ENCODE measurements at places on chromosomes 12 and 14. TPM values are rescaled to one million over a fixed set of nuclear protein-coding genes. Genes with fewer than 3 reads are reported as not detected.

- DNase-seq: no peak
Observed at GRCh38 chr14:65242732-65243134, 140.4 kb upstream of the MAX start.

DNA sequence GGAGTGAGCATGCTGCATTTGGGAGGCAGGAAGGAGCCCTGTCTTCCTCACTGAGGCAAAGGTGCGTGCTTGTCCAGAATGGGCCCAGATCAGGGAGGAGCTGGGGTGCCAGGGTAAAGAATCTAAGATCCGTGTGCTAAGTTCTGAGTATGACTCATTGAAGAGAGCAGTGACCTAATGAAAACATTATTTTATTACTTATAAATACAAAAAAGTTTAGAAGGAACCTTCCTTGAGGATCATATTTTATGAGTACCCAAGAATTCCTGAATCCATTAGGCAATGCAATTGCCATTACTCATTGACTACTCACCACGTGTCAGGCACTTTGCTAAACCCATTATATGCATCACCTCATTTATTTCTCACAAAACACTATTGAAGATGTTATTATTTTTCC lies 264.7 kb downstream of the EGLN3 start:
- no peak for DNase-seq

DNA sequence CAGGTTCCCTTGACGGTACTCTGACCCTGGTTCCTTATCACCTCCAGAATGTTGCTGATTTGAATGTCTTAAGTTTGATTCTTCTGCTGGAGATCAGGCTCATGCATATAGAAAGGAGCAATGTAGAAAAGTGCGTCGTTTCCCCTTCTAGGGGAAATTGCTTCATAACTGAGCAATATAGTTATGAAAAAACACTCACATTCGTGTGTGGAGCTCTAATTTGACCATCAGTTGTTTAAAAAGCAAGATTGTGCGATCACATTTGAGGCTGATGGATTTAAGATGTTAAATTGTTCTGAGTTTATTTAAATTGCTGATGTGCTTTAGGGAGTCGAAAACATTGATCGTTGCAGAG lies 19.2 kb downstream of the PELI2 start:
- no peak for DNase-seq

- DNase-seq: no peak
Observed at GRCh38 chr12:54935235-54935951, 49.2 kb downstream of the TESPA1 start.

DNA sequence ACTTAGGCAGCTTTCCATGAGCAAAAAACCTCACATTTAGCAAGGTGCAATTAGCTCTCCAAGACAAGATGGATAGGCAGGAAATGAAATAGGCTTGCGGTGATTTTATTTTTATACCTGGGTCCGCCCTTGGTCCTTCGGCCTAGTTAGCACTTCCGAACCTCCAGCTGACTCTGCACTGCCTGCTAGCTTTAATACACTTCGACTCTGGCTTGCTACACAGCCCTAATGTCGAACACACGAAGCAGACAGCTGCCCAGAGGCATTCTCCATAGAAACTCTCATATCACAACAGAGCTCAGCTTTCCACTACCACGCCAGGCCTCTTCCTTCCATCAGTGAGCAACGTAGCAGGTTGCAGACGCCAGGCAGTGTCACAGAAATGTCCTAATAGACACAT lies 688.0 kb downstream of the VRK1 start:
- DNase-seq: no peak

- no peak for DNase-seq
Observed at GRCh38 chr14:66641861-66642635, 134.1 kb downstream of the GPHN start.

DNA sequence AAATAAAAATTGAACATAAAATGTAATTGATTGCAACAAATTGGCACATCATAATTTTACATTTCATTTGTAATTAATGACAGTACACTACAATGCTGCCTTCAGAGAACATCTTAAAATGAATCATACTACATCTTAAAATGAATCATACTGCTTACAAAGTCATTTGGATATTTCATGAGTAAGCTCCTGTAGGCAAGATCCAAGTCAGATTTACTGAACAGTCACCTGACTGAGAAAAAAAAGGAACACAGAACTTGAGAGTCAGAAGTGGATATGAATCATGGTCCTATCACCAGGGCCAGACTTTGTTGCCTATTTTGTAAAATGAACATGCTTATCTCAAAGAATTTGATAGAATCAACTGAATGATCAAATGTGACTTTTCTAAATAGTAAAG lies 32.7 kb upstream of the FBLN5 start:
- no peak for DNase-seq

DNA sequence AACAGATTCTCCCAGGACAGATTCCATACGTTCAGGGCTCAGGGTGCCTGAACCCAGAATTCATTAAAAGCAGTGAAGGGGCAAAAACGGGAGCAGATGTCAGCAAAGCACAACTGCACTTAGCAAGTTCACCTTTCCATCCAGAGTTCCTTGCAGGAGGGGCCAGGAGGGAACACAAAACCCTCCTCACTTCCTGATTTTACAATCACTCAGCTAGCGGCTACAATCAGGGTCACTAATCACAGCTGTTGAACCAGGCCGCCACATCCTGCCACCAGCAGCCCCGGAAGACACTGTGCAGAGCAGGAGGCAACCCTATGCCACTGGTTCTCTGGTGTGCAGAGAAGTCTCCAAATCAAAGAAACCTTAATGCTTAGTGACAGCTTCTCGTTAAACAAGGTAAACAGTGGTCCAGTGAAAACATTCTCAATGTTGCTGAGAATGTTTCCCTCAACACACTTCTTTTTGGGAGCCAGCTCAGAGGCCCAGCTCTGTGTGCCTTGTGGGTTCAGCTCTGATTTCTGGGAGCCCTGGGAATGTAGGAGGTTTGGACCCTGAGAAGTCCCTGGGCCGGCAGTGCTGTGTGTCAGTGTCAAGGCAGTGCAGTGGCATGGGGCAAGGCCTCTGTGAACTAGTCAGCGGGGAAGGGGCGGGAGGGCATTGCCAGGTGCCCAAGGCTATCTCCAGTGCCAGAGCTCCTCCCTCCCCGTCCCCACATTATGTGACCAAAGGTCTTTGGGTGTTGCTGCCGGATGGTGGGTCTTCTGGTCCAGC lies 54.5 kb downstream of the VCPKMT start:
- no peak for DNase-seq

GRCh38 chr14:20116748-20117147 lies 6.2 kb downstream of the OR4K17 start:
- no peak for DNase-seq

- no peak for DNase-seq
Observed at GRCh38 chr14:80930836-80931389, 10.6 kb downstream of the CEP128 start.

GRCh38 chr14:79712302-79712950 lies 498.9 kb downstream of the DIO2 start:
- DNase-seq: no peak

- DNase-seq: no peak
Observed at GRCh38 chr12:71664411-71665089, 449 bp downstream of the THAP2 start.

GRCh38 chr12:76945867-76946266 lies 67.0 kb upstream of the CSRP2 start:
- no peak for DNase-seq

- DNase-seq: peak; percentile 97
Observed at GRCh38 chr14:56491299-56492285, 88.0 kb upstream of the TMEM260 start.

DNA sequence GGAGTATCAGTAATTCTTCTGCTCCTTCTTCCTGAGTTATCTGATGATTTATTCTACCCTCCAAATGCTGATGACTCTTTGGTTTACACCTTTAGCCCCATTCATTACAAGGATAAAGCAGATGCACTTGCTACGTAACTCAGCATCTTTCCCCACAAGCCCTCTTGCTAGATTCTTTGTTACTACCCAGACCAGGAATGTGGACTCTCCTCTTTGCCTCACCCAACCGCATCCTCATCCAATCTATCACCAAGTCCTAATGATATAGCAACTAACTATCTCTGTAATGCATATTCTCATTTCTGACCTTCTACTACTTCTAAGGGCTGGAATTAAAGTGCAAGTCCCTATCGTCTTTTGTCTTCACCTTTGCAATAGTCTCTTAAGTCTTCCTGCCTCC lies 9.2 kb downstream of the KRT1 start:
- DNase-seq: no peak

GRCh38 chr12:117085318-117085947 lies 13.8 kb downstream of the TESC start:
- no peak for DNase-seq

DNA sequence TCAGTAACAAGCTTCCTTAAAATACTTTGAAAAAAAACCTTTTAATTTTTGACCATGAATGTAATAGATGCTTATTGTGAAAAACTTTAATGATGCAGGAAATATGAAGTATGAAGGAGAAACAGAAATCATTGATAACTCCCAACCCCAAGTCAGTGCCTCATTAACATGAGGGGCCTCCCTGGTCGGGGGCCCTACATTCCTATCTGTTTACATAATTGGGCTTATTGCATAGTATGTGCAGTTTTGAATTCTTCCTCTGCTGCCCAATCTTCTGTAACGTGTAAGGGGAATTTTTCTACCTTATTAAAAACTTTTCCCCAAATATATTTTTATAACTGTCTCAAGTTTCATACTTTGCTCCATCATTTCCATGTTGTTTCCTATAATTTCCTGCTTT lies 63.0 kb downstream of the SLC25A47 start:
- DNase-seq: no peak

GRCh38 chr14:36365766-36366165 lies 45.3 kb upstream of the MBIP start:
- DNase-seq: no peak

DNA sequence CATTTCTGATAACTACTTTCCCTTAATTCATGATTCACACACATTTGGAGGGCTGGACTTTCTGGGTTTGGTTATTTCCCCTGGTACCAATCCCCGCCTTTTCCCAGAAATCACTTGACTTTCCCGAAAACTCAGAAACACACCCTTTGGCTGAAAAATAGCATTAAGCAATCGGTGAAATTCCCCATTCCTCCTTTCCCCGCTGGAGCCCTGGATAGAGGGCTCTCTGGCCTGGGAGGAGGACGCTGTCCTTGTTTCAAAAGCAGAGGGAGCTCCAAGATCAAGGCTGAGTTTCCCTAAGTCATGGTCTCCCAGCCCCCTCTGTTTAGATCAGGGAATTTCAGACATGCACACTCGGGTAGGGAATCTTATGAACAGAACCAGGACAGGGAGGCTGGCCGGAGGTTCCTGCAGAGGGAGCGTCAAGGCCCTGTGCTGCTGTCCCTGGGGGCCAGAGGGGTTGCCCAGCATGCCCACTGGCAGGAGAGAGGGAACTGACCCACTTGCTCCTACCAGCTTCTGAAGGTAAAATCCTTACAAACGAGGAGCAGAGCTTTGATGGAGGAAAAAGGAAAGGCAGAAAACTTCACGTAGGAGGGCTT lies at the start of gene C1S:
C1S (plus strand) TSS at position 366 of the 602 bp plus-strand sequence. CDS start 1,195 bp downstream, outside the sequence.
- peak; percentile 84 for DNase-seq

DNA sequence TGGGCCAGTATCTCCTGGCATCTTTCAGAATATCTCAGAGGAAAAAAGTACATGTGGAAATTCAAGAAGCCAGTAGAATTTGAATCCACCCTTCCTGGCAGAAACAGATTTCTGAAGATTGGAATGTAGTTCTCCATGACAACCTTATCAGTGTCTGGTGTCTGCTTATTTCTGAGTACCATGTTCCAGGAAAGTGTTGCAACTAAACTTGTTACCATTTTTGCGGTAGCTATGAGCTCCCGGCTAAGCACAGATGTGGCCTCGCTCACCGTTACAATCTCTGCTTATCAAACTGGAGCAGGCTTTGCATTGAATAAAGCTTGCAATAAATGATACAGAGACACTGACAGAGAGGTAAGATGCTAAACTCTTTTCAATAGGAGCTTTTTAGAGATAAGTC lies 13.0 kb upstream of the ITPR2 start:
- DNase-seq: no peak

- no peak for DNase-seq
Observed at GRCh38 chr14:59184396-59184795, 4.1 kb upstream of the DAAM1 start.

DNA sequence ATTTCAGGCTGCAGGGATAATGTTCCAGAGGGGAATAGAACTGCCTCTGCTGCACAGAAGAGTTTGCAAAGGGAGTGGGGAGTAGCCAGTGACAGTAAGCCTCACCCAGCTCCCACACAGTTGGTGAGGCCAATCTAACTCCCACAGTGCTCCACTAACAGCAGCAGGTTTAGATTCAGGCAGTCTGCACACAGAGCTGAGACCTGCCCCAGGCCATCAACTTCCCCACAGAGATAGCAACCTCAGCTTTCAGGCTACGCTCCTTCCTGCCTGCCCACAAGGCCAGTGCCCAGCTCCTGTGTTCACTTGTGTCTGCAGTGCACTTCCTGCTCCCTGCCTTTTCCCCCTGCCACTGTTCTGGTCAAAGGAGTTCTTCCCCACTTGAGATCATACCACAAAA lies 107.5 kb downstream of the TBC1D30 start:
- no peak for DNase-seq

GRCh38 chr12:108302403-108303311 lies 36.5 kb downstream of the CMKLR1 start:
- peak; percentile 83 for DNase-seq

DNA sequence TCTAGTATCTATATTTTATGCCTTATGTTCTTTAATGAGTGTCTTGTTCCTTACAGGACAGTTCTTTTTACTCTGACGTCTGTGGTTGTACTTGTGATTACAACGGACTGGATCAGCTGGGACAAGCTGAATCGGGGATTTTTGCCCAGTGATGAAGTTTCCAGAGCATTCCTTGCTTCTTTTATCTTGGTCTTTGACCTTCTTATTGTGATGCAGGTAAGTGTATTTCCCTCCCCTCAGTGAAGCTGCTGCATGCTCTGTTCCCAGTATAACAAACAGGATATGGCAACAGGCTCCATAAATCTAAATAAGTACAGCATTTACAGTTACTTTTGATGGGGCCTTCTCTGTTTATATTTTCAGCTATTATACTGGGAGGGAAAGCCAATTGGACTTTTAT lies 463.6 kb downstream of the TMEM117 start:
- DNase-seq: peak; percentile 49

GRCh38 chr12:113766879-113767878 lies 198.9 kb downstream of the RBM19 start:
- DNase-seq: peak; percentile 25

- DNase-seq: no peak
Observed at GRCh38 chr12:52074971-52075724, 4.4 kb upstream of the SMIM41 start.

- DNase-seq: no peak
Observed at GRCh38 chr12:14981049-14981448, 8.2 kb downstream of the PDE6H start.

The COX6A1 gene
- 422 TPM for total RNA-seq

The RPGRIP1 gene
- 1.6 TPM for total RNA-seq

The COCH gene
- total RNA-seq: 20.6 TPM

The FAM90A1 gene
- total RNA-seq: not detected

The OAS1 gene
- not detected for total RNA-seq

The TSPAN19 gene
- total RNA-seq: 0.50 TPM

The CMTM5 gene
- 0.27 TPM for total RNA-seq

The RASAL1 gene
- 5.4 TPM for total RNA-seq

The LTBR gene
- total RNA-seq: 6.8 TPM

The GDF3 gene
- total RNA-seq: 19.3 TPM

The IL26 gene
- not detected for total RNA-seq

The TTC6 gene
- total RNA-seq: not detected

The KRT85 gene
- not detected for total RNA-seq

The BAG5 gene
- 29.2 TPM for total RNA-seq

The BCL7A gene
- total RNA-seq: 9.9 TPM

The SERPINA12 gene
- not detected for total RNA-seq
